Omental fat pad (tissue), 4 donors: ENCODE measurements at places on chromosomes 5 and 9. TPM values are rescaled to one million over a fixed set of nuclear protein-coding genes. Genes with fewer than 3 reads are reported as not detected.

The CMYA5 gene
- total RNA-seq = 4.2 TPM

The PPP3R2 gene
- not detected for total RNA-seq

The NPR3 gene
- total RNA-seq = 4.6 TPM

The WDR38 gene
- total RNA-seq = not detected

The DOCK2 gene
- total RNA-seq = 35.5 TPM

The PLEKHG4B gene
- 0.60 TPM for total RNA-seq

The ATOSB gene
- total RNA-seq = 21.4 TPM

The SLC4A9 gene
- total RNA-seq = not detected

The NDST1 gene
- total RNA-seq = 45.4 TPM

The ZDHHC11 gene
- 2.4 TPM for total RNA-seq

The ABCA1 gene
- 188 TPM for total RNA-seq

The POU4F3 gene
- total RNA-seq = not detected

The TTLL11 gene
- 7.0 TPM for total RNA-seq

The FGF18 gene
- 7.5 TPM for total RNA-seq

The C5orf34 gene
- total RNA-seq = 0.56 TPM

The KIAA0825 gene
- 2.5 TPM for total RNA-seq

The ECSCR gene
- total RNA-seq = 37.5 TPM

The ANKRD18A gene
- 1.9 TPM for total RNA-seq

The IRX4 gene
- total RNA-seq = not detected

The RIGI gene
- total RNA-seq = 5.8 TPM

The GABRP gene
- total RNA-seq = not detected

The CARTPT gene
- total RNA-seq = not detected

The C9orf50 gene
- not detected for total RNA-seq

The FXN gene
- 7.2 TPM for total RNA-seq

The KIF27 gene
- total RNA-seq = 3.0 TPM

The ELOVL7 gene
- 2.1 TPM for total RNA-seq

The ZNF169 gene
- 1.9 TPM for total RNA-seq

The TIMD4 gene
- 1.4 TPM for total RNA-seq

The MACIR gene
- 27.7 TPM for total RNA-seq

The CCNI2 gene
- total RNA-seq = not detected

The BTNL8 gene
- total RNA-seq = 3.0 TPM

The HTR1A gene
- total RNA-seq = not detected
